ENCODE measurements at places on chromosomes 4 and X.
A peak's percentile ranks its signal among the peaks of the same experiment; 100 is the strongest.

GRCh38 chr4:180304321-180304720 is 1938.9 kb upstream of the TENM3 start:
- DNase-seq, result no peak
- H3K27ac ChIP-seq, result no peak overlapping the region
- H3K27me3 ChIP-seq, result no peaks in the 10 kb centered on the region
- H3K4me1 ChIP-seq, result no peaks in the 10 kb centered on the region
- H3K4me3 ChIP-seq, result no peak overlapping the region

GRCh38 chrX:136577552-136577951 is 45.5 kb downstream of the VGLL1 start:
- H3K4me1 ChIP-seq, result no peaks in the 10 kb centered on the region
- DNase-seq, result peak; percentile 54
- no peaks in the 10 kb centered on the region for H3K36me3 ChIP-seq
- no peak overlapping the region for H3K27ac ChIP-seq
- H3K27me3 ChIP-seq, result no peaks in the 10 kb centered on the region

GRCh38 chrX:57417827-57418226 is 131.3 kb downstream of the FAAH2 start:
- no peak for DNase-seq
- H3K4me1 ChIP-seq, result no peaks in the 10 kb centered on the region
- H3K27ac ChIP-seq, result no peak overlapping the region
- H3K4me3 ChIP-seq, result no peak overlapping the region
- H3K36me3 ChIP-seq, result no peaks in the 10 kb centered on the region

- peak; percentile 70 for DNase-seq
- no peaks in the 10 kb centered on the region for H3K36me3 ChIP-seq
- no peaks in the 10 kb centered on the region for H3K4me1 ChIP-seq
- H3K27ac ChIP-seq, result no peak overlapping the region
Observed at GRCh38 chr4:40909363-40909876, 159.7 kb downstream of the NSUN7 start.

GRCh38 chr4:126298271-126298670 is 983.5 kb downstream of the FAT4 start:
- no peak overlapping the region for H3K4me3 ChIP-seq
- no peak for DNase-seq
- no peaks in the 10 kb centered on the region for H3K27me3 ChIP-seq
- H3K4me1 ChIP-seq, result no peaks in the 10 kb centered on the region
- H3K36me3 ChIP-seq, result no peaks in the 10 kb centered on the region

DNA sequence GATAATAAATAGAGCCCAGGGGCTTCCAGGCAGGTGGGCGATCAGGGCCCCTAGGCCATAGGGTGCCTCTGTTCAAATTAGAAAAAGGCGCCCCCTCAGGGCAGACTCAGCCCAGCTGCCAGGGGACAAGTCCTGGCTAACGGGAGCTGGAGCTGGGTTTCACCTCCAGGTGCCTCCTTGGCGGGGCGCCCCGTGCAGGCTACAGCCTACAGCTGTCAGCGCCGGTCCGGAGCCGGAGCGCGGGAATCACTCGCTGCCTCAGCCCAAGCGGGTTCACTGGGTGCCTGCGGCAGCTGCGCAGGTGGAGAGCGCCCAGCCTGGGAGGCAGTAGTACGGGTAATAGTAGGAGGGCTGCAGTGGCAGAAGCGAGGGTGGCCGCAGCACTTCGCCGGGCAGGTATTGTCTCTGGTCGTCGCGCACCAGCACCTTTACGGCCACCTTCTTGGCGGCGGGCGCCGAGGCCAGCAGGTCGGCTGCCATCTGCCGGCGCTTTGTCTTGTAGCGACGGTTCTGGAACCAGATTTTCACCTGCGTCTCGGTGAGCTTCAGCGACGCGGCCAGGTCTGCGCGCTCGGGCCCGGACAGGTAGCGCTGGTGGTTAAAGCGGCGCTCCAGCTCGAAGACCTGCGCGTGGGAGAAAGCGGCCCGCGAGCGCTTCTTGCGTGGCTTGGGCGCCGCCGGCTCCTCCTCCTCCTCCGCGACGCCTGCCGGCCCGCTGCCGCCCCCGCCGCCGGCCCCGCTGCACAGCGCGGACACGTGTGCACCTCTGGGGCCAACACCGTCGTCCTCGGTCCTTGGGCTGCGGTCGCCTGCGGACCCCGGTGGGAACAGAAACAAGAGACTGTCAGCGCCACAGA is 2.4 kb downstream of the NKX3-2 start:
- no peak overlapping the region for H3K27ac ChIP-seq
- H3K27me3 ChIP-seq, result peaks cover 96% of the 10 kb centered on the region
- DNase-seq, result no peak

DNA sequence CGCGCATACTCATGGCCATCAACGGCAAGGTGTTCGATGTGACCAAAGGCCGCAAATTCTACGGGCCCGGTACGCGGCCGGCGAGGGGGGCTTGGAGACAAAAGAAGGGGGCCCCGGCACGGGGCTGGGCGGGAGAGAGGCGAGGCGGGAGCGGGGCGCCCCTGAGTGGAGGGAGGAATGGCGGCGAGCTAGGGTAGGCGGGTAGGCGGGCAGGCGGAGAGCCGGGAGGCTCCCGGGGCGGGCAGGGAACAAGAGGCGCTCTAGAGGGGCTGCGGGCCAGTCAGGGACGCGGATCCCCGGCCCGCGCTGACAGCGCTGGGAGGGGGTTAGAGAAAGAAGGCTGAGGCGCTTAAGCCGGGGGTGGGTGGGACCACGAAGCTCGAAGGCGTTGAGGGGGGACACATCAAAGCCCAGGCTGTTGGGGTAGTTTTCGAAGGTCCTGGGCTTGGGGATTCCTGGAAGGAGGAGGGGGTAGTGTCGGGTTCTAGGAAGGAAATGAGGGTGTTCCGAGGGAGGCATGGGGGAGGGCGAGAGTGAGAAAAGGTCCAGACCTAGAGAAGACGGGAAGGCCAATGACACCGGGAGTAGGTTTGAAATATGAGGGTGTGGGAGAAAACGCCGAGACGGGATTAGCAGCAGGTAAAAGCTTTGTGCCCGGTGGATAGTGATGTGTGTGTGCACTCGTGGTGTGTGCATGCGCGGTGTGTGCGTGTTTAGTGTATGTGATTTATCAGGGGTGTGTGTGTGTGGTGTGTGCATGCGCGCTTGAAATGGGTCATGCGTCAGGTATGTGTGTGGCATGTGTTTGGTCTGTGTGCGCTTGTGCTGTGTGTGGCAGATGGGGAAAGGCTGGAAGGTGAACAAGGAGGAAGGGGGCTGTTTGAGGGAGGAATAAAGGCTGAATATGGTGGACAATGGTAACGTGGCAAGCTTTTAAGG is 807 bp downstream of the PGRMC1 start:
- H3K4me1 ChIP-seq, result no peaks in the 10 kb centered on the region
- H3K4me3 ChIP-seq, result peak overlapping the region; percentile 96
- DNase-seq, result peak; percentile 59

GRCh38 chr4:144347121-144347520 is 206.6 kb upstream of the GYPA start:
- H3K27ac ChIP-seq, result no peak overlapping the region
- H3K27me3 ChIP-seq, result no peaks in the 10 kb centered on the region
- H3K4me3 ChIP-seq, result no peak overlapping the region
- H3K4me1 ChIP-seq, result no peaks in the 10 kb centered on the region

GRCh38 chrX:39301036-39301435 is 499.8 kb downstream of the MID1IP1 start:
- H3K27me3 ChIP-seq, result no peaks in the 10 kb centered on the region
- DNase-seq, result no peak
- no peak overlapping the region for H3K4me3 ChIP-seq
- no peaks in the 10 kb centered on the region for H3K36me3 ChIP-seq

DNA sequence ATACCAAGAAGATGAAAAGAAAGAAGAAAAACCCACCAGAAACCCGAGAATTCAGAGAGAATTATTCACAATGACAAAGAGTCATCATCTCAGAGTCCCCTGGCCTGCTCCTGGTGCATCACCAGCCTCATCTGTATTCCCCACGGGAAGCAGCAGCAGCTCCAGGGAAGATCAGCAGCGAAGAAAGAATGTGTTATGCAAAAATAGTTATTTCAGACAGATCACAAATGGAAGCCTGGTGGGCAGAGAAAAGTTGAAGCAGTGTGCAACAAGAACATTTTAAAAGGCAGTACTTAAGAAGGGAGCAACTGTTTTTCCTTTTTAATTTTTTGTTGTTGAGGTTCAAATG is 189.2 kb downstream of the PPP3CA start:
- no peak overlapping the region for H3K27ac ChIP-seq
- no peaks in the 10 kb centered on the region for H3K4me1 ChIP-seq
- no peaks in the 10 kb centered on the region for H3K27me3 ChIP-seq
- no peak overlapping the region for H3K4me3 ChIP-seq
- no peak for DNase-seq

DNA sequence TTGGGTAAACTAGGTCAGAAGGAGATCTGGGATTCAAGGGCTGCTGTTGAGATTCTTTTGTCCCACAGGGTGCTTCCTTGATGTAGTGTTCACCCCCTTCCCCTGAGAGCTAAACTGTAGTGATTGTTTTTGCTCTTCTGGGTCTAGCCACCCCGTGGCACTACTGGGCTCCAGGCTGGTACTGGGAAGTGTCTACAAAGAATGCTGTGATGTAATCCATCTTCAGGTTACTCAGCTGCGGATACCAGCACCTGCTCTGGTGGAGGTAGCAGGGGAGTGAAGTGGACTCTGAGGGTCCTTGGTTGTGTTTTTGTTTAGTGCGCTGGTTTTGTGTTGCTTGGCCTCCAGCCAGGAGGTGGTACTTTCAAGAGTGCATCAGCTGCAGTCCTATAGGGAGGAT is 365.5 kb downstream of the ZNF674 start:
- H3K4me3 ChIP-seq, result no peak overlapping the region
- H3K36me3 ChIP-seq, result no peaks in the 10 kb centered on the region
- no peaks in the 10 kb centered on the region for H3K27me3 ChIP-seq

- no peaks in the 10 kb centered on the region for H3K4me1 ChIP-seq
- no peaks in the 10 kb centered on the region for H3K36me3 ChIP-seq
- no peaks in the 10 kb centered on the region for H3K27me3 ChIP-seq
- H3K4me3 ChIP-seq, result no peak overlapping the region
Observed at GRCh38 chr4:128299848-128300247, 12.2 kb upstream of the PGRMC2 start.

- H3K27ac ChIP-seq, result no peak overlapping the region
- no peaks in the 10 kb centered on the region for H3K4me1 ChIP-seq
- no peak overlapping the region for H3K4me3 ChIP-seq
- no peaks in the 10 kb centered on the region for H3K27me3 ChIP-seq
Observed at GRCh38 chr4:186875476-186875875, 151.8 kb upstream of the FAT1 start.

DNA sequence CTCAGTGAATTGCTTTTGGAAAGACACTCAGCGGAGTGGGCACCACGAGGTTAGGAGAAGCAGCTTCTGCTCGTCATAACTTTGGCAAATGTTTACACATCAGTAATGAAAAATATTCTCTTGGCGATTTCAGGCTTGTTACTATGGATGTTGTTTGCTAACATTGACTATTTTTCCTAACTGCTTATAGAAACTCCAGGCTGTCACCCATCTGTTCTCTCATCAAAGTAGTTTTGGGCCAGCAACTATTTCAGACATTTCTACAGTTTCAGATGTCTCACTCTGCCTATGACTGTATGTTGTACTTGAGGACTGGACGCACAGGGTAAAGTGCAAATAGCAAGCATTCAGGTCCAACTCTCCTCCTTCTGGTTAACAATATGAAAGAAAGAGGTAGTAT is 346.7 kb downstream of the TRIML1 start:
- no peak overlapping the region for H3K4me3 ChIP-seq
- no peaks in the 10 kb centered on the region for H3K27me3 ChIP-seq
- H3K4me1 ChIP-seq, result no peaks in the 10 kb centered on the region

DNA sequence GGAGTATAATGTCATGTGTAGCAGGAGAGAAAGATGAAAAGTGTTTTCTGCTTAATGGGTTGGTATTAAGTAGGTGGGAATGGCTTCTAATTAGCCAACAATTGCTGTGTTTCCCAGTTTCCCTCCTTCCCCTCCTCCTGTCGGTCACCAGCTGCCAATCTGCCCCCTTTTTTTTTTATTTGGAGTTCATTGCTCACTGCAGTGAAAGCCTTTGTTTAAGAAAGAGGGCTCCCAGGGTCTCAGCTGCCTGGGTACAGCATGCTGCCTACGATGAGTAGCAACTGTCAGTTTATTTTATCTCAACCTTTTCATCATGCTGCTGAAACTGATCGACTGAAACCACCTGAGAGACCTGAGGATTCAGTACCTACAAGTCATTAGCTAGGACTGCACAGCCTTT is 149.0 kb downstream of the POU4F2 start:
- H3K27me3 ChIP-seq, result no peaks in the 10 kb centered on the region
- H3K36me3 ChIP-seq, result no peaks in the 10 kb centered on the region
- no peak for DNase-seq
- H3K4me3 ChIP-seq, result no peak overlapping the region
- no peak overlapping the region for H3K27ac ChIP-seq

DNA sequence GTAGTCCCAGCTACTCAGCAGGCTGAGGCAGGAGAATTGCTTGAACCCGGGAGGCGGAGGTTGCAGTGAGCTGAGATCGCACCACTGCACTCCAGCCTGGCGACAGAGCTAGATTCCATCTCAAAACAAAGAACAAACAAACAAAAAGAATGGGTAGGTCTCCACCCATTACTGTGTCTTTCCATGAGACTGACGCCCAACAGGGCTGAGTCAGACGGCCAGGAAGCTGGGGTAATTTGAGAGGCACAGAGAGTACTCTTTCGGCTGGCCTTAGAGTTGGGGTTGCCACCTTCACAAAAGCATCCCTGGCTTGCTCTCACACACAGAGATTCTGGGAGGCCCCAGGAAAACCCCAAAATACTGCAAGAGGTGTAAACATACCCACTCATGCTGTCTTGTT is 72.0 kb upstream of the DHRSX start:
- no peaks in the 10 kb centered on the region for H3K36me3 ChIP-seq
- H3K27me3 ChIP-seq, result no peaks in the 10 kb centered on the region
- peaks cover 2% of the 10 kb centered on the region for H3K4me1 ChIP-seq
- no peak overlapping the region for H3K27ac ChIP-seq
- H3K4me3 ChIP-seq, result no peak overlapping the region

DNA sequence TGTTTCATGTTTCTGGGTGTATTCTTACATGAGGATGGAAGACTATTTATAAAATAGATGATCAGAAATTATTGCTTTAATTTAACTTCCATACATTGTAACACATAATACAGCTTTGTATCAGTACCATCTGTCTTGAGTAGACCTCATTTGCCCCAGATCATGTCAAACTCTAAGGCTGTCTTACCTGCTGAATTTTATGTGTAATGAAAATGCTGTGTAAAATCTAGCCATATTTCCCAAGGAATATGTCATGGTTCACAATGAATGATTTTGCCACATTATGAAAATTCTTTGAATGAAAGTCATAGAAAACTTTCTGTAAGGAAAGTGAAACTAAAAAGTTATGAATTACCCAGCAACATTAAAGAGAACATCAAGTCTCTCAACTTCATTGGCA is 7.4 kb downstream of the BDH2 start:
- H3K27ac ChIP-seq, result no peak overlapping the region
- no peak overlapping the region for H3K4me3 ChIP-seq
- peaks cover 44% of the 10 kb centered on the region for H3K36me3 ChIP-seq
- no peak for DNase-seq

DNA sequence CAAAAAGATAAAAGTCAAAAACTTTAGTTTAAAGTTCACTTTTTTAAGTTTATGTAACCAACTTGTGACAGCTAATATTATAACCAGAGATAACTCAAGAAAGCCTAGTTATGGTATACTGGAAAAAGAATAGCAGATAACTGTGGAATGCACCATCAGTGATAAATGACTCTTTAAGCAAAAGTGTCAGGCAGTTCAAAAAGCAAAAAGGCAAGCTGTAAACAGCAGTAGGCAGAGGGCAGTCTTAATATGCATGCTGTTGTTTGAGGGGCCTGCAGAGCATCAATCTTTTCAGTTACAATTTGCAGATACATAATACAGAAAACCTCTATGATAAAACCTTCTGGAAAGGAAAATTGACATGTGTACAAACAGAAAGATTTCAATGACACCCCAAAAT is 81.8 kb upstream of the JADE1 start:
- no peak overlapping the region for H3K4me3 ChIP-seq
- H3K27me3 ChIP-seq, result no peaks in the 10 kb centered on the region
- H3K27ac ChIP-seq, result no peak overlapping the region
- no peak for DNase-seq

Data from cardiac muscle cell (in vitro differentiated cells and primary cell).